ENCODE measurements at places on chromosomes 2 and 18.

DNA sequence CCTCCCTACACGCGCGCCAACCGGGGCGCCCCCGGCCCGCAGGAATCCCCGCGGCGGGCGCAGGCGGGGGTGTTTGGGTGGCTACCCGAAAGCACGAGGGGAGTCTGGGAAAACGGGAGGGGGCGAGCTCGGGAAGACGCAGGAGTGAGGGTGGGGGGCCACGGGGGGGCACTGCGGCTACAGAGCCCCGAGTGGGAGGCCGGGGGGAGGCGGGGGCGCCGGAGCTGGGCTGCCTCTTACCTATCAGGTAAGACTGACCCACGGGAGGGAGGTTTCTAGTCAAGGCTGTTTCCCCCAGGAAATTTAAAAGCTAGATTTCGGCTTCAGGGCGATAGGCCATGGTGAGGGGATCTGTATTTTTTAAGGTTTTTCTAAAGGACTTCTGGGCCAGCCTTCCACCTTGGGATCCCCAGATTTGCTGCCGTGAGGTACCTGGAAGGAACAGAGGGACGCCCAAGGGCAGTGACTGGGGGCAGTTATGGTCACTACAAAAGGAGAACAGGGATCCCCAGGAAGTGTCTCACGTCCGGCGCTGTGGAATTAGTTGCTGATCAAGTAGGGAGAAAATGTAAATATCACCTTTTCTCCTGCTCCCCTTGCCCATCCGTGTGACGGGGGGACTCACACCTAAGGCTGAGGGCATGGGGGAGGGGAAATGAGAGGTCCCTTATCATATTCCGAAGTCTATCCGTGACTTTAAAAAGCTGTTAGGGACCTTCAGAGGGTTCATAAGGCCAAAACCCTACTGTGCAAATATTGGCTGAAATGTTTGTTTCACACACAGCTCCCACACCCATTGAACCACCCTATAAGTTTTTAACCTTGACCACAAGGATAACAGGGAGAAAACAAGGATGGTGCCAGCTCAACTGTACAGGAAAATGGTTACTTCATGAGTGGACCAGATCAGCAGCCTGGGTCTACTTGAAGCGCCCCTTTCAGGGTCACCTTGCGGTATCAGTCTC, 638 bp upstream of the IRS1 start:
- DNase-seq, result no peak

DNA sequence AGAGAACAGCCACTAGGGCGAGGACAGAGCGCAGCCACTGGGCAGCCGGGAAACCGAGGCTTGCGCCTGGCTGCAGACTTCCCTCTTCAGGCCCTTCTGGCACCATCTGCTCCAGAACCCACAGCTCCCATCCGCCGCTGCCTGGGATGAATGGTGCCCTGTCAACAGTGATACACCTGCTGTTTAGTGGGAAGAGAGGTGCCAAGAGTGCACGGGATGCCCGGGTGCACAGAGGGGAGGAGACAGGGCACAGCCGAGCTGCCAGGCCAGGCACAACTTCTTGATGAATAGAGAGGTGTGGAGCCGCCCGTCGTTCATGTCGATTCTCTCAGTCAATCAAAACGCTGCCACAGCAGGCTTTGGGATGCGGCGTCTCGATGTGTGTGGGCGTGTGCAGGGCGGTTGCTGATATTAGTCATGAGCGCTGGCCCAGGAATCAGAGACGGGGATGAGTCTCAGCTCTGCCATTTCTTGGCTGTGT, 39.5 kb downstream of the RRM2 start:
- no peak for DNase-seq

DNA sequence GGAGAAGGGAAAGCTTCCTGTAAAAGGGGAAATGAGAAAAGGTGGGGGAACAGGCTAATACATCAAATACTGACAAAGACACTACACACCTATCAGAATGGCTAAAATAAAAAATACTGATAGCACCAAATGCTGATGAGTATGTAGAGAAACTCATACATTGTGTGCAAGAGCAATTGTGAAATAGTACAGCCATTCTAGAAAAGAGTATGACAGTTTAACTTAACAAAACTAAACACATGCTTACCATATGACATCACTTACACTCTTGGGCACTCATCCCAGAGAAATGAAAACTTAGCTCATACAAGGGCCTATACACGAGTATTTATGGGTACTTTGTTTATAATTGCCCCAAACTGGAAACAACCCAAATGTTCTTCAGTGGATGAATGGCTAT, 53.4 kb downstream of the ZNF638 start:
- DNase-seq, result no peak

DNA sequence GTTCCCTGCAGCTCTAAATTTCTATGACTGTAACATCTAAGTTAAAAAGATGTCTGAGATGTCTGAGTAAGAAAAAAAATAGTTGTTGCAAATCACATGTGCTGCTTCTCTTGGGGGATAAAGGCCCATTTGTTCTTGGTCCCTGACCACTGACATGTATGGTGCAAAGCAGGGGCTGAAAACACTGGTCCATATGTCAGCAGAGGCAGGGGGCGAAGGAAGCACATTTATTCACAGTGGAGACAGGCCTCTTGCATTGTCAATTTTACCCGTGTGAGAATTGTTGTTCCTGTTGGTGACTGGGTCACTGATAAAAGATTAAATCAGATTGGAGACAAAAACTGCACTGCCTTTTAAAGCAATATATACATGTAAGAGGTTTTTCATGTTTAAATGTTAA, 38.8 kb downstream of the PRKCE start:
- no peak for DNase-seq
